ENCODE measurements at places on chromosomes 6 and 20. TPM values are rescaled to one million over a fixed set of nuclear protein-coding genes. Genes with fewer than 3 reads are reported as not detected.

NEURL2 gene
- total RNA-seq: 15.2 TPM

- DNase-seq: no peak
These were observed 71.6 kb upstream of the MAP3K7 start for GRCh38 chr6:90658497-90658896.

MICB gene
- total RNA-seq: 3.2 TPM

C2 gene
- total RNA-seq: 2.9 TPM

TNFRSF6B gene
- 16.7 TPM for total RNA-seq

SPDEF gene
- total RNA-seq: not detected

- DNase-seq: no peak
These were observed 83.1 kb downstream of the CAP2 start for GRCh38 chr6:17476511-17476910.
